Mesothelial cell of epicardium (in vitro differentiated cells): ENCODE measurements at places on chromosomes 5 and 9. TPM values are rescaled to one million over a fixed set of nuclear protein-coding genes. Genes with fewer than 3 reads are reported as not detected.

ENG gene
- 7.3 to 8.5 TPM (median 8.1 TPM) in 3 replicates for total RNA-seq

UBE2QL1 gene
- total RNA-seq: 3.9 to 4.4 TPM (median 4.2 TPM) in 3 replicates

AIF1L gene
- total RNA-seq: 20.0 to 23.1 TPM (median 20.6 TPM) in 3 replicates

NOXA1 gene
- 19.9 to 22.1 TPM (median 21.4 TPM) in 3 replicates for total RNA-seq

PRSS3 gene
- total RNA-seq: not detected in 3 replicates

OGN gene
- total RNA-seq: 2.2 to 3.1 TPM (median 2.6 TPM) in 3 replicates

MARVELD2 gene
- 18.8 to 20.0 TPM (median 19.6 TPM) in 3 replicates for total RNA-seq

GRCh38 chr5:72234265-72234700 is 85.8 kb downstream of the MRPS27 start:
- H3K4me1 ChIP-seq: peaks cover 28% of the 10 kb centered on the region
- DNase-seq: no peak
- H3K27me3 ChIP-seq: no peaks in the 10 kb centered on the region
- H3K4me3 ChIP-seq: no peak overlapping the region
- H3K36me3 ChIP-seq: peaks cover 18% of the 10 kb centered on the region

DNA sequence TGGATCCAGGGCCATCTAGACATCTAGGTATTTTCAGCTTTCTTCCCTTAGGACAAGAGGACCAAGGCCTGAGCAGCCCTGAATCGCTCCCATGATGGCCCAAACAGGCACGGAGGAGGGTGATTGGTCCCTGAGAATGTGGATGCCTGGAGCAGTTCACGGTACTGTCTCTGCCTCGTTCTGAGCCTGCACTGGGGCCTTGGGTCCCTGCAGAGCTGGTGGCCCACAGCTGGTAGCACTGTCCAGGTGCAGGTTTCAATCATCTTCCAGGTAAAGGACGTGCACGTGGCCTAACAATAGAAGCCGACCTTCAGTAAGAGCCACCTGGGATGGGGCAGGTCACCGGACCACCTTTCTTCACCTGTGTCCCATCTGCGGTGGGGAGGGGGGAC is 19.4 kb upstream of the FCN1 start:
- no peak overlapping the region for H3K4me3 ChIP-seq
- H3K27me3 ChIP-seq: peaks cover 6% of the 10 kb centered on the region
- H3K36me3 ChIP-seq: no peaks in the 10 kb centered on the region
- no peak for DNase-seq
- peaks cover 15% of the 10 kb centered on the region for H3K4me1 ChIP-seq

DNA sequence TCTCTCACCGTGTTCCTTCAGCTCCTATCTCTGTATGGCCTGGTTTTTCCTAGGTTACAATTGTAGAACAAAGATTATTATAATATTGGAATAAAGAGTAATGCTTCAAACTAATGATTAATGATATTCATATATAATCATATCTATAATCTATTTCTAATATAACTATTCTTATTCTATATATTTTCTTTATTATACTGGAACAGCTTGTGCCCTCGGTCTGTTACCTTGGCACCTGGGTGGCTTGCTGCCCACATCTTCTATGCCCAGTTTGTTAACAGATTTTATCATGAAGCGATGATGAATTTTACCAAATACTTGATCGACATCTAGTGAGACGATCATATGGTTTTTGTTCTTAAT is 363.6 kb upstream of the TYRP1 start:
- no peak overlapping the region for H3K4me3 ChIP-seq
- DNase-seq: no peak
- H3K27me3 ChIP-seq: no peaks in the 10 kb centered on the region
- H3K4me1 ChIP-seq: peaks cover 7% of the 10 kb centered on the region
- no peaks in the 10 kb centered on the region for H3K36me3 ChIP-seq
- no peak overlapping the region for H3K27ac ChIP-seq

DNA sequence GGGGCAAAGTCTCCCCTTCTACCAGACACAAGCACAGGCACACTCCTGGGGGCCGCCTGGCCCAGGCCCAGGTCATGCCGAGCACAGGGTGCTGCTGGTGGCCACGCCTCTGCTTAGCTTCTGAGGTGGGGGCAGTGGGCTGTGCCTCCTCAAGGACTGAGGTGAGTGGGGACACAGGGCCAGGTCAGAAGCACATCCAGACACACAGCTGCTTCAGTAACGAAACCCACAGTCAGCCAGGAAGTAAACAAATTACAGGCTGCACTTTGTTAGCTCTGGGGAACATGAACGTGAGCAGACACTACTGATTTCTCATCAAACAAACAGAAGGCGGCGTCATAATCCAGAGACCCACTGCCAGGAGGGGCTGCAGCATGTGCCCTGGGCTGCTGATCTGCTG is 192.4 kb downstream of the HSPA4 start:
- no peaks in the 10 kb centered on the region for H3K27me3 ChIP-seq
- no peak overlapping the region for H3K27ac ChIP-seq
- no peak overlapping the region for H3K4me3 ChIP-seq
- no peaks in the 10 kb centered on the region for H3K4me1 ChIP-seq
- DNase-seq: no peak

DNA sequence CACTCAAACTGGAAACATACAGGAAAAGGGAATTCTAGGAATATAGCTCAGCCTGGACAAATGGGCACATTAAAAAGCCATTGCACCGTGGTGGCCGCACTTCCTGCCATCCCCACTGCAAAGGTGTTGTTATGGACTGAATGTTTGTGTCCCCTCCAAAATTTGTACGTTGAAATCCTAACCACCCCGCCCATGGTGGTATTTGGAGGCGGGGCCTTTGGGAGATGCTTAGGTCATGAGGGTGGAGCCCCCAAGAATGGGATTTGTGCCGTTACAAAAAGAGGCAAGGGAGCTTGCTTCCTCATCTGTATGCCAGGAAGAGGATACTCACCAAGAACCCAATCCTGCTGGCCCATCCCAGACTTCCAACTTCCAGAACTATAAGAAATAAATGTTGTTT is 1.1 kb upstream of the CMBL start:
- H3K27me3 ChIP-seq: no peaks in the 10 kb centered on the region
- H3K4me1 ChIP-seq: peaks cover 28% of the 10 kb centered on the region
- peaks cover 3% of the 10 kb centered on the region for H3K36me3 ChIP-seq
- H3K27ac ChIP-seq: no peak overlapping the region

DNA sequence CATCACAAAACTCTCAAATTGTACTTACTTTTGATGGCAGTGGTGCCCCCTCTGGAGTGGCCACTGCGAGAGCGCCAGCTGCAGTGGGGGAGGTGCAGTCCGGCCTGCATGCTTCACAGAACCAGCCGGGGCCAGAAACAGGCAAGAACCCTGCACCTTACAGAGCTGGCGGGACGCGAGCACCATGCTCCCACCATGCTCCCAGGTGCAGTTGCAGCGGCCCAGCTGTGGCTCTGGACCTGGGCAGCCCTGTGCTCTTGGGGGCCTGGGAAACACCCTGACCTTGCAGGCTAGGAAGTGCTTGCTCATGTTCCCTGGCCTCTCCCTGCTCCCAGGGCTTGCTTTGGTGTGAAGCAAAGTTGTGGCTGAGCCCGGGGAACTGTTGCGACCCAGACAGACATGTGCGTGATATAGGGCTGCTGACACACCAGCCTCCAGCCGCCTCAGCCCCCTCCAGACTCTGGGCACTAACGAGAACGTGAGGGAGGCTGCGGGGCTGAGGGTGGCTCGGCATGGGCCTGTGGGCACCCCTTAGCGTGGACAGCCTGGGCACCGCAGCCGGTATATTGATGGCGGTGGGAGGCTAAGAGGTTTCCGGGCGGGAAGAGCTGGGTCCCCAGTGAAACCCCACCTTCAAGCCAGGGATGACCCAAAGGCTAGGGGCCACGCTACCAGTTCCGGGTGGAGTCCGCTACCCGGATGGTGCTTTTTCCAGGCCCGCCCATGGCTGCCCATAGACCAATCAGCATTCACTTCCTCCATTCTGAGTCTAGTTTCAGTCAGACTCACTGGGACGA is 1809.9 kb upstream of the ACO1 start:
- H3K4me1 ChIP-seq: no peaks in the 10 kb centered on the region
- no peak overlapping the region for H3K27ac ChIP-seq
- H3K4me3 ChIP-seq: no peak overlapping the region
- DNase-seq: no peak
- no peaks in the 10 kb centered on the region for H3K36me3 ChIP-seq
- H3K27me3 ChIP-seq: peaks cover 3% of the 10 kb centered on the region

GRCh38 chr9:76680716-76681425 is 83.4 kb upstream of the PCA3 start:
- no peaks in the 10 kb centered on the region for H3K4me1 ChIP-seq
- no peaks in the 10 kb centered on the region for H3K27me3 ChIP-seq
- H3K27ac ChIP-seq: no peak overlapping the region
- no peak overlapping the region for H3K4me3 ChIP-seq

- no peak overlapping the region for H3K27ac ChIP-seq
- no peak overlapping the region for H3K4me3 ChIP-seq
- H3K4me1 ChIP-seq: no peaks in the 10 kb centered on the region
Measured at GRCh38 chr9:93968451-93969327, 13.5 kb upstream of the BARX1 start.

GRCh38 chr9:34540827-34541226 is 18.0 kb upstream of the ENHO start:
- DNase-seq: no peak
- H3K36me3 ChIP-seq: no peaks in the 10 kb centered on the region
- no peak overlapping the region for H3K4me3 ChIP-seq
- H3K4me1 ChIP-seq: no peaks in the 10 kb centered on the region
- peaks cover 49% of the 10 kb centered on the region for H3K27me3 ChIP-seq
- H3K27ac ChIP-seq: no peak overlapping the region

GRCh38 chr5:141402553-141403243 is at the start of gene PCDHGA9:
PCDHGA9 (plus strand) TSS chr5:141402778; CDS start chr5:141402953, 175 bp downstream.
- no peaks in the 10 kb centered on the region for H3K4me1 ChIP-seq
- no peak for DNase-seq
- H3K27ac ChIP-seq: no peak within 1 kb of the TSS

DNA sequence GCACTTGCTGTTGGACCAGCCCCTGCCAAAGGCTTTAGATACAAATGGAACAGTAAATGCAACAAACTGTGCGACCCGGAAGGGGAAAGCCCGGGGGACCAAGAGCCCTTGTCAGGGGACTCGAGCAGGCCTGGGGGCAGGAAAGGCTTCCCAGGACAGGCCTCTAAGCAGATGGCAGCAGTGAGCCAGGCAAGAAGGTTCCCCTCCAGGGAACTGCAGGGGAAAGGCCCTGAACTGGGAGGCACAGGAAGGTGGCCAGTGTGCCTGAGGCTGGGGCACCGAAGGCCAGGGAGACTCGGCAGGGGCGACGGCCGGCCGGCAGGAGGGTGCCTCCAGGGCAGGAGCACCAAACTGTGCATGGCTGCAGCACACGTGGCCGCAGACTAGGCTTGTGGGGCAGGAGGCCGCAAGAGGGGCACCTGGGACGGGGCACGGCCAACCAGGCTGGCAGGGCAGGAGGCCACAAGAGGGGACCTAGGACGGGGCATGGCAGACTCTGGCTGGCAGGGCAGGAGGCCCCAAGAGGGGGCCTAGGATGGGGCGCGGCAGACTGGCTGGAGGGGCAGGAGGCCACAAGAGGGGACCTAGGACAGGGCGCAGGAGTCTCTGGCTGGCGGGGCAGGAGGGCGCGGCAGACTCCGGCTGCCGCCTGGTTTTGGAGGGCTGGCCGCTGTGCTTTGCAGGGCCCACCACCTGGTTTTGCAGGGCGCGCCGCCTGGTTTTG is 10.0 kb downstream of the VAV2 start:
- no peak for DNase-seq
- no peak overlapping the region for H3K27ac ChIP-seq
- H3K36me3 ChIP-seq: peaks cover 2% of the 10 kb centered on the region
- peaks cover 24% of the 10 kb centered on the region for H3K4me1 ChIP-seq
- H3K4me3 ChIP-seq: no peak overlapping the region

- no peak for DNase-seq
- no peak overlapping the region for H3K27ac ChIP-seq
- H3K36me3 ChIP-seq: no peaks in the 10 kb centered on the region
- H3K4me1 ChIP-seq: no peaks in the 10 kb centered on the region
- H3K27me3 ChIP-seq: no peaks in the 10 kb centered on the region
Measured at GRCh38 chr5:69024241-69024651, 69.6 kb upstream of the SLC30A5 start.

GRCh38 chr9:109812818-109813281 is 32.9 kb downstream of the PALM2AKAP2 start:
- no peak for DNase-seq
- no peak overlapping the region for H3K4me3 ChIP-seq
- no peaks in the 10 kb centered on the region for H3K27me3 ChIP-seq
- H3K27ac ChIP-seq: no peak overlapping the region
- H3K4me1 ChIP-seq: peaks cover 5% of the 10 kb centered on the region

GRCh38 chr9:120210274-120210673 is 369.7 kb downstream of the CDK5RAP2 start:
- H3K4me3 ChIP-seq: no peak overlapping the region

DNA sequence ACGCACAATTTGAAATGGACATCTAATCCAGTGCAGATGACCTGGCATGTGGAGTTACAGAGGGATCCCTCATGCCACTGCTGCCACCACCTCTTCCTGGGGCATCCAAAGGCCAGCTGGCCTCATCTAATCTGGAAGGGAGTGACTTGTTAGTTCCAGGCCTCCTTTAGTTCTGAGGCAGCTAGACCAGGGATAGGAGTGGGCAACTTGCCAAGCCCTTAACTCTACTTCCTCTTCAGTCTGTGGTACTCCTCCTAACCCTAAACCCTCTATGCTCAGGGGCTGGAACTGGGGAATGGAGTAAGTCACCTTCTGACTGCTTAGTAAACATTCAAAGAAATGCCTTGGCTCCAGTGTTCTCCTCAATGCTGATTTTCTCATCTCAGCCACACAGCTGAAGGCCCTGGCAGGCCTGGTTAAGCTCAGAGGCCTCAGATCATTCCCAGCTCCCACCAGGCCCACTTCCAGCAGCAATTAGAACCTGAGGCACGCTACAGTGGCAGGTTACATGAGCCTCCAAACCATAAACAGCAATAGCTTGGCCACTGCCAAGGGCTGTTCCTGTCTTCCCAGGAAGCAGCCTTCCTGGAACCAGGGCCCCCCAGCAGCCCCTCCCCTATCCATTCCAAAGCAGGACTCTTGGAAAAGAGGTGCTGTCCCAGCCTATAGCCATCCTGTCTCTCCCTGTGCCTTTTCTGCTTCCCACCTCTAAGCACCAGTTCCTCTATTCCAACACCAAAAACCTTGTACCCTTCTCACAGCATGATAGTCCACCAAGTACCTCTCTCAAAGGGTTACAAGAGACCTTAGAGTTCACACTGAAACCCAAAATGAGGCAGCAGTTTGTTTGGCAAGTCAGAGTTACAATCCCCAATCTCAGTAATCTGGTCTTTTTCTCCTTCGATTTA is 2.0 kb downstream of the EIF4EBP3 start:
- no peaks in the 10 kb centered on the region for H3K27me3 ChIP-seq
- H3K4me1 ChIP-seq: peaks cover 22% of the 10 kb centered on the region
- peaks cover 15% of the 10 kb centered on the region for H3K36me3 ChIP-seq
- peak overlapping the region; percentile 42 for H3K4me3 ChIP-seq
- DNase-seq: no peak

GRCh38 chr9:123615381-123615780 is 259.4 kb downstream of the CRB2 start:
- H3K4me1 ChIP-seq: peaks cover 16% of the 10 kb centered on the region
- no peaks in the 10 kb centered on the region for H3K27me3 ChIP-seq
- H3K27ac ChIP-seq: no peak overlapping the region
- H3K36me3 ChIP-seq: no peaks in the 10 kb centered on the region
- DNase-seq: no peak
